Stimulated activated CD4-positive, alpha-beta T cell treated with anti-CD3 and anti-CD28 coated beads, TNF-alpha, amount 100 ng/mL, for 1 hour (primary cell): ENCODE measurements at places on chromosomes 1 and 21.

GRCh38 chr1:21562896-21563295 is 53.7 kb downstream of the ALPL start:
- no peak for DNase-seq

DNA sequence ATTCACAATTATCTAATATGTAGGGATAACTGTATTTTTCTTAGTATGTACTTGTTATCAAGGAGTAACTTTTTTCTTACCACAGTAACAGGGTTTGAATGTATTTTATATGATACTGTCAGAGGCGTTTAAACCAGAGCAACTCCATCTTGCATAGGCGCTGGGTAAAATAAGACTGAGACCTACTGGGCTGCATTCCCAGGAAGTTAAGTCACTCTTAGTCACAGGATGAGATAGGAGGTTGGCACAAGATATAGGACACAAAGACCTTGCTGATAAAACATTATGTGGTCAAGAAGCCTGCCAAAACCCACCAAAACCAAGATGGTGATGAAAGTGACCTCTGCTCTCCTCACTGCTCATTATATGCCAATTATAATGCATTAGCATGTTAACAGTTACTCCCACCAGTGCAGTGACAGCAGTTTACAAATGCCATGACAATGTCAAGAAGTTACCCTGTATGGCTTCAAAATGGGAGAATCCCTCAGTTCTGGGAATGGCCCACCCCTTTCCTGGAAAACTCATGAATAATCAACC is 64.8 kb downstream of the RPE65 start:
- no peak for DNase-seq

- DNase-seq = no peak
Observed at GRCh38 chr1:29243871-29244200, 7.5 kb downstream of the PTPRU start.

- DNase-seq = no peak
Observed at GRCh38 chr1:228647523-228648444, 87.5 kb upstream of the RHOU start.

- no peak for DNase-seq
Observed at GRCh38 chr1:219088778-219089557, 84.7 kb upstream of the LYPLAL1 start.

DNA sequence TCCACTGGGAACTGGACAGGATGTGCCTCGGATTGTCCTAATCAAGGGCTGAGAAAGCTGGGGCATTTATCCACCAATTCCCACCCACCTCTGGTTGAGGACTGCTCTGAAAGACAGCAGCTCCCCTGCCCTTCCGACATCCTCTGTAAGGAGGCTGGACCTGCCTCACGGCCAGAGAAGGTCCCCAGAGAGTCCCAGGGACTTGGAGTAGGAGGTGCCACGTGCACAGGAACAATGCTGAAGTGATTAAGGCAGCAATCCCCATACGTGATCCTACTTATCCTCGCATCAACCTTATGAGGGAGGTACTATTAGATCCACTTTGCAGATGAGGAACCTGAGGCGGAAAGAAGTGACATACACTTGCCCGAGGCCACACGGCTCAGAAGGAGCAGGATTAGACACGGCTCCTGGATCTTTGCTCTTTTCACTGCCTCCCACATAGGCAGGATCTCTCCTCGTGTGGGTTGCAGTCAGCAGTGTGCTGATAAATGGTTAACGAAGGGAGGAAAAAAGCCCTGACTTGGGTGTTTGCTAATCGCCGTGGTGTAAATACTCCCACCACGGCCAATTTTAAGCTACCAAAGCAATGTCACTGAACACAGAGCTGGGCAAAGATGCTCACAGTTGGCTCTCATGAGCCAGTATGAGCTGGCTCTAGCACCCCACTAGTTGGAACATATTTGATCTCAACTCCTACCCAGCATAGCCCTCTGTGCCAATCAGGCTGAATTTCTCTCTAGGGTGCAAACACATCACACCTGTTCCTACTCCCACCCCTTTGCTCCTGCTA is 18.6 kb upstream of the LDLRAP1 start:
- DNase-seq = no peak

GRCh38 chr1:200240656-200241055 is 169.2 kb downstream of the ZNF281 start:
- no peak for DNase-seq

GRCh38 chr1:60102267-60103061 is 28.9 kb upstream of the C1orf87 start:
- no peak for DNase-seq

DNA sequence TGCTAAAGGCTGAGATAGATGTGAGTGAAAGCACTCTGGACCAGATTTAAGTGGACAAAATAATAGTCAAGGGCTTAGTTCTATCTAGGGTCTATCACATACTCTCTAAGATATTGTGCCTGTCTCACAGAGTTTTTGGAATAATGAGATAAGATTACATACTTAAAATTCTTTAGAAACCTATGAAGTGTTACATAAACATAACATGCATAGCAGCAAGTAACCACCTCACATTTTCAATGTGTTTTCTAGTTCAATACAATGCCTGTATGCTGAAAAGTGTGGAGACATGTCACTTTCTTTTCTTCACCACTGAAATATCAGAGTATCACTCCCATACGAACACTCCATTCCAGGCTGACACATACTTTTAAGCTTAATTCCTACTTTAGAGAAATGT is 16.2 kb downstream of the SDCCAG8 start:
- DNase-seq = no peak

- no peak for DNase-seq
Observed at GRCh38 chr1:39826583-39826982, 37.9 kb upstream of the BMP8B start.

GRCh38 chr1:178536844-178537371 is 24.0 kb downstream of the TEX35 start:
- DNase-seq = no peak

- DNase-seq = no peak
Observed at GRCh38 chr21:32350981-32351380, 41.8 kb downstream of the URB1 start.

DNA sequence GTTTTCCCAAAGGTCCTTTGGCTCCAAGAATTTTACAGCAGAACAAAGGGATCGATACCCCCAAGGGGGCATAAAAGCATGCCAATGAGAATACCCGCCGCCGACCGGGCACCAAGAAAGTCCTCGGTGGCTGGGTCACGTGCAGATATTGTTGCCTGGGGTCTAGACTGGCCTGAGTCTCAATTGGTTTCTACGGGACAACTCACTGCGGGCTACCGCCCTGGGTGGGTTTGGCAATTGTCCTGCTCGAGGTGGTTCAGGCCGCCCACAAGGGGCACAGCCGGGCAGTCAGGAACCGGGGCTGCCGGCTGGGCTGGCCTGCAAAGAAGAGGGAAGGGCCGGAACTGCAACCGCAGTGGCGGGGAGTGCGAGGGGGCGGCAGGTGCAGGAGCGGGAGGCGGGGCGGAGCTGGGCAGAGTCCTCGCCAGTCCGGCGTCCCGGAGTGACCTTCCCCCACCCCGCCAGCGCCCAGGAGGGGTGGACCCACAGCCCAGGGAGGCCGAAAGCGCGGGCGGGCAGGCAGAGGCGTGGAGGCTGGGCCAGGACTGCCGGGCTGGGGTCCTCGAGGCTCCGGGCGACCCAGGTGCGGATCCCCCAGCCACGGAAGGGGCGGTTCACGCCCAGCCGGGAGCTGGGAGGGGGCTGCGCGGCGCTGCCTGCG is 926 bp upstream of the ATP1B1 start:
- DNase-seq = no peak

GRCh38 chr1:119448127-119448511 is 33.2 kb downstream of the HSD3B2 start:
- DNase-seq = no peak

DNA sequence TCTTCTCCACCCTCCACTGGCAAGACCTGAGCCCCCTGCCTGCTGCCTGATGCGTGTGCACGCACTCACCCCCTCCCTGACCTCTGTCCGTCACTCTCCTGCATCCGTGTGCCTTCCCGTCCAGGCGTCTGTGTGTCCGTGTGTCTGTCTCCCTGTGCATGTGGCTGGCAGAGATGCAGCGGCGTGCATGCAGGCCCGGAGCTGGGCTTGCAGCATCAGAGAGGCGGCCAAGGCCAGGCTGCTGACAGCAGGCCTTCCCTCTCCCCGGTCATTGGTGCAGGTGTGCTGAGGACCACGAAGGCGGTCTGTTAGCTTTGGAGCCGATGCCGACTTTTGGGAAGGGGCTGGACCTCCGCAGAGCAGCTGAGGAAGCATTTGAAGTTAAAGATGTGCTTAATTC is 22.8 kb upstream of the ARHGEF16 start:
- no peak for DNase-seq

GRCh38 chr1:31299365-31299764 is 2.5 kb downstream of the ZCCHC17 start:
- DNase-seq = no peak

- DNase-seq = no peak
Observed at GRCh38 chr1:17653728-17654351, 101.3 kb upstream of the ACTL8 start.

- no peak for DNase-seq
Observed at GRCh38 chr1:8681911-8682310, 135.5 kb downstream of the RERE start.

- DNase-seq = no peak
Observed at GRCh38 chr1:155226910-155227260, 18.4 kb downstream of the MTX1 start.

- DNase-seq = no peak
Observed at GRCh38 chr1:47241114-47242113, 9.4 kb upstream of the TAL1 start.

GRCh38 chr1:104125266-104125665 is 375.6 kb downstream of the AMY1C start:
- no peak for DNase-seq

- no peak for DNase-seq
Observed at GRCh38 chr1:151347523-151348246, 633 bp upstream of the RFX5 start.

GRCh38 chr1:203172184-203173010 is 3.2 kb downstream of the MYBPH start:
- no peak for DNase-seq

GRCh38 chr1:229280037-229280828 is 9.3 kb downstream of the RAB4A start:
- no peak for DNase-seq

DNA sequence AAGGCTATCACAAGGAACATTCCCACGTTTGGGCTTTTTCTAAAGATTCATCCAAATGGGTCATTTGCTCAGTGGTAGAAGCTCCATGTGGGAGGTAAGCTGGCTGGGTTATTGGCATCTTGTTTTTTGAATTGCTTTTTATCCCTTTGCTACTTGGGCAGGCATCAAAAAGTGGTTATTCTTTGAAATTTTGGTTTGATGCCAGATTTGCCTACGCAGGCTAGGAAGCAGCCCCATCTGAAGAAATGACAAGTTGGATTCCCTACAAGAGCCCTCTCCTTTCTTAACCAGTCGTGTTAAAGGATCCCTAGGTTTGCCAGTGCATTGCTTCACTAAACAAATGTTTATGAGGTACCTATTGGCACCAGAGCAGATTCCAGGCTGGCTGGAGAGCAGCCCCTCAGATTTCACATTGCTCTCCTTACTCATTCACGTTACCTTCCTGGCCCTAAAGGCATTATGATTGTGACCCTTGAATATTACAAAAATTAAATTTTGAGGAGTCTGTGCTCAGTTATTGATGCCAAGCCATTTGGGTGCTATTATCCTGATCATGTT is 38.8 kb downstream of the ARID1A start:
- no peak for DNase-seq

DNA sequence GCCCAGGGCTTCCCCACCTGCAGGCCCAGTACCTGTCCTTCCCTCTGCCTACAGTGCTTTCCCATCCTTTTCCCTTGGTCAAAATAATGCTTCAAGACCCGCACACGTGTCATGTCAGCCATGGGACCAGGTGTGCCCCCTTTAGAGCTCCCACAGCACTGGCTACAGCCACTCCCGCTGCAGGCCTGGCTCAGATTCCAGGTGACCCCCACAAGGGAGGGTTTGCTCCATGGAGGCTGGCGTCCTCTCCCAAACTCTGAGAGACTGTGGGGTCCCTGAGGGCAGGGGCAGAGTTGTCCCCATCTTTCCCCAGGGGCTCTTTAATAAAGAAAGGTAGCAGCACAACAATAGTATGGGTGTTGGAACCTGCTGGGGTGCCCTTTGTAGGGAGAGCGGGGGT is 66.4 kb upstream of the RUNX3 start:
- DNase-seq = no peak

- no peak for DNase-seq
Observed at GRCh38 chr1:50378770-50379169, 44.5 kb downstream of the DMRTA2 start.

GRCh38 chr1:31812158-31812829 is 3.5 kb downstream of the SPOCD1 start:
- no peak for DNase-seq

GRCh38 chr21:22711636-22712035 is 1713.4 kb downstream of the NCAM2 start:
- DNase-seq = no peak

- DNase-seq = no peak
Observed at GRCh38 chr1:195185736-195186135, 1422.5 kb downstream of the KCNT2 start.

GRCh38 chr1:40748841-40749718 is 34.5 kb upstream of the KCNQ4 start:
- DNase-seq = no peak

DNA sequence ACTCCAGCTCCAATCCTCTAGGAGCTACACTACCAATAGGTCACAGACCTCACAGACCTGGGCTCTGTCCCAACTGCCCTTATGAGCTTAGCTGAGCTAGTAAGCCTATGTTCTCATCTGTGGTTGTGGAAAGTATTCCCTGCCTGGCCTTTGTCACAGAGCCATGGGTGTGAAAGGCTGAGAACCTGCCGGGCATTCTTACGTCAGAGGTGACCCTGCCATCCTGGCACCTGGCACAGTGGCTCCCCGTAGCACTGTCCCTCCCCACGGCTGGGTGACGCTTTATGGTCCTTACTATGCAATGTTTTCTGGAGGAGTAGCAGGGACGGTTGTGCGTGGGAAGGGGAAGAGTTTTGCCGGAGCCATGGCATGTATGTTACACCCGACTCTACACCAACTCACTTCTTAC is 3.5 kb downstream of the TNFRSF1B start:
- no peak for DNase-seq

DNA sequence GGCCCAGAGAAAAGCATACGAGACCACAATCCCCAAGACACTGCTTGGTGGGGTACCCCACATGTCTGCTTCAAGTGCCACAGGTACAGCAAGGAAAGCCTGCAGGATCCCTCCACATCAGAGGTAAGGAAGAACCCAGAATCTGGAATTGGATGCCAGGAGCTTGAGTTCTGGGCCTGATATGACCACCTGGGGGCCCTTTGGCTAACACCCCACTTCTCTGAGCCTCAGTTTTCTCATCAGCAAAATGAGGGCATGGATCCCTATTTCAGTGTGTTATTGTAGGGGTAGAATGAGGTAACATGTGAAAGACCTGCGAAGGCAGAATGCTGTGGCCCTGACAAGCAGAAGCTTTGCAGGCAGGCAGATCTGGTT is 24.5 kb downstream of the NAV1 start:
- no peak for DNase-seq

DNA sequence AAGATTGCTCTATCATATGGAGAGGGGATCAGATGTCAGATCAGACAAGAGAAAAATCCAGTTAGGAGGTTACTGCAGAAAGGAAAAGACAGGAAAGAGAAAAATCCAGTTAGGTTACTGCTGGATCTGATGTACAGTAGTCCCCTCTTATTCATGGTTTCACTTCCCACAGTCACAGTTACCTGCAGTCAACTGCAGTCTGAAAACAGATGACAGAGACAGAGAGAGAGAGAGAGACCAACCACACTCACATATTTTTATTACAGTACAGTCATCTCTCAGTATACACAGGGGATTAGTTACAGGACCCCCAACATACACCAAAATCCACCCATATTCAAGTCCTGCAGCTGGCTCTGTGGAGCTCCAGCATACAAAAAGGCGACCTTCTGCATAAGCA is 29.3 kb downstream of the NUP133 start:
- DNase-seq = no peak

- DNase-seq = no peak
Observed at GRCh38 chr1:150530491-150531159, 15.1 kb downstream of the FALEC start.
